ENCODE measurements at places on chromosomes 5 and 9.
A peak's percentile ranks its signal among the peaks of the same experiment; 100 is the strongest.

GRCh38 chr9:95509851-95510708, 6.7 kb downstream of the PTCH1 start:
- H3K4me3 ChIP-seq: peak overlapping the region; percentile 79
- peak overlapping the region; percentile 91 for H3K27ac ChIP-seq
- H3K36me3 ChIP-seq: peaks cover 6% of the 10 kb centered on the region
- peaks cover 7% of the 10 kb centered on the region for H3K4me1 ChIP-seq

DNA sequence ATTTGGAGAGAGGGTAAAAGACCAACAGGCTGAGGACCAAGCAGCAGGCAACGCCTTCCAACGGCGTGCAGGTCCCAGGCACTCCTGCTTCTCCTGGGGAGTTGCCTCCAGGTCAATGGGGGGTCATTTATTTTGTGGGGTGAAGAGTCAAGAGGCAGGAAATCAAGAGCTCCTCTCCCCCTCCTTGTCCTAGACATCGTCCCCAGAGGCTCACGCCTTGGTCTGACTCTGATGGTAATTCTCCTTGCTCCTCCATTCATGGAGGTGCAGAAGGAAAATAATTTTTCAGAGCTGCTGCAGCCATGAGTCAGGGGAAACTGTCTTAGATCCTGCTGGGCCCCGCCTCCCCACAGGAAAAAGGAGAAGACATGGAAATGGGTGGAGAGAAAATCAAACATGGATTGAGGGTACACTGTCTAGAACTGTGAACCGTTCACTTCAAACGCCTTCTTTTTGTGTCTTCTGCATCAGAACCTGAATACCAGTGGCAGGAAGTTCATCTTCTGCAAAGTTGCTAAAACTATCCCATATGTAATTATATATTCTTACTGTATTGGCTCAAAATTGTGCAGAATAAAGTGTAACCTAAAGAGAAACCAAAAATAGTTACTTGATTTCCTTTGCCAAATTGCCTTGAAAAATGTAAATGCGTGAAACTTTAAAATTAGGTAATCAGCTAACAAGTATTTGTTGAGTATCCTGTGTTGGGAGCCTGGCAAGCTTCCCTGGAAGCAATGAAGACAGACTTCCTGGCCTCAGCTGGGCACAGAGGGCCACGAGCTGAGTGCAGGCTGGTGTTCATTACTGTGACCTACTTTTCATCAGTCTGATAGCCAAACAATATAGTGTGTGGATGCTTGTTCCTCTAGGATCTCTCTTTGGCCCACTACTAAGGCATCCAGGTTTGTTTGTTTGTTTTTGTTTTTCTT, 142.0 kb downstream of the CMYA5 start:
- H3K36me3 ChIP-seq: no peaks in the 10 kb centered on the region
- no peaks in the 10 kb centered on the region for H3K27me3 ChIP-seq
- H3K27ac ChIP-seq: no peak overlapping the region
- no peak overlapping the region for H3K4me3 ChIP-seq

DNA sequence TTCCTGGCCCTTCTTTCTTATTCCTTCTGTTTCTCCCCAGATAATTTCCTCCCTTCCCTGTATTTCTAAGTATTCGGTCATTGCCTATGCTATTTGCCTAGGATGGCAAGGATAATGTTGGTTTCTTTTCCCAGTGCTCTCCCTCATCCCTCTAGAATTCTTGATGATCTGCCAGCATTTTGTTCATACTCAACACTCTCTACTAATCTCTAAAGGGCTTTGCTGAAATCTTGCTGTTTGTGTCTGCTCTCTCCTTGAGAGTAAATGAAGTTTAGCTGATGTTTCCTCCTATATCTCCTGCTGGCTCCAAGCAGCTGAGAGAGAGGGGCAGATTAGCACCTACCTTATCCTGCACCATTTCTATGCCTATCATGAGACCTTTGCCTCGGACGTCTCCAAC, 38.1 kb downstream of the AGXT2 start:
- H3K36me3 ChIP-seq: no peaks in the 10 kb centered on the region
- H3K27ac ChIP-seq: no peak overlapping the region
- DNase-seq: no peak
- no peak overlapping the region for H3K4me3 ChIP-seq
- peaks cover 6% of the 10 kb centered on the region for H3K27me3 ChIP-seq

GRCh38 chr5:139418793-139419192, 14.9 kb upstream of the SPATA24 start:
- H3K36me3 ChIP-seq: peaks cover 26% of the 10 kb centered on the region
- H3K27ac ChIP-seq: no peak overlapping the region
- no peaks in the 10 kb centered on the region for H3K4me1 ChIP-seq
- no peak overlapping the region for H3K4me3 ChIP-seq
- no peaks in the 10 kb centered on the region for H3K27me3 ChIP-seq
- DNase-seq: no peak

- H3K36me3 ChIP-seq: no peaks in the 10 kb centered on the region
- H3K4me3 ChIP-seq: no peak overlapping the region
- DNase-seq: peak; percentile 36
- peaks cover 73% of the 10 kb centered on the region for H3K27me3 ChIP-seq
- H3K4me1 ChIP-seq: peaks cover 5% of the 10 kb centered on the region
These were observed 6.2 kb downstream of the DMRT3 start for GRCh38 chr9:982394-983230.

DNA sequence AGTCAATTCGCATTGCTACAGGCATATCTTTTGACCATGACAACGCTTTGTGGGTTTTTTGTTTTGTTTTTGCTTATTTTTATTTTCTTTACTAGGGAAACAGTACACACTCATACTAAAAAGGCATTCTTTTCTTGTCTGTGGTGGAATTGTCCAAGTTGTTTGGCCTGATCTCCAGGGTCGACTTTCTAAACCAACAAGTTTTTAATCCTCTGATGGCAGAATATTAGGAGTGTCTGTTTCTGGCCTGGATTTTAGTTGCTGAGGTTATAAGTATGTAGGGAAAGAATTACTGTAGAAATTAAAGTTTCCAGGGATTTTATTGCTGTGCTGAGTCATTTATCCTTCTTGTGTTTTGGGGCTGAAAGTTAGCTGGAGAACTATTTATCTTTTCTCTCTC, 218.5 kb downstream of the TAF11L14 start:
- no peaks in the 10 kb centered on the region for H3K4me1 ChIP-seq
- H3K27me3 ChIP-seq: no peaks in the 10 kb centered on the region
- no peak overlapping the region for H3K4me3 ChIP-seq
- DNase-seq: no peak

- peaks cover 68% of the 10 kb centered on the region for H3K27me3 ChIP-seq
- H3K27ac ChIP-seq: no peak overlapping the region
- H3K4me3 ChIP-seq: no peak overlapping the region
- no peaks in the 10 kb centered on the region for H3K36me3 ChIP-seq
These were observed 33.2 kb downstream of the F2RL2 start for GRCh38 chr5:76590027-76590426.
